ENCODE measurements at places on chromosomes 11 and 22.

DNA sequence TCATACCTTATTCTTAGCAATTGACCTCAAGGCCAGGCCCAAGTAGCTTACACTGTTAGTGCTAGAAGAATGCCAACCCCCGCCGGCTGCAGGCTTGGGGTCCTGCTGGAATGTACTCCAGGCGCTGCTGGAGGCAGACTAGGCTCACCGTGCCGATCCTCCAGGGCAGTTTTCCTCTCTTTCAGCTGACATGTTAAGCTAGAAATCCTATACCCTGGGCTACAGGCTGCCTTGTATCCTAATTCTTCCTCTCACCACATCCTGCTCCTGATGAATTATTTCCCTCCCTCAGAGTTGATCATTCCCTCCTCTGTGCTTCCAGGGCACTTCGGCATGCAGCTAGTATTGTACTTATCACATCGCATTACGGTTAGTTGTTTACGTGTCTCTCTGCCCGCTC is 3.4 kb downstream of the SPTBN2 start:
- DNase-seq = no peak
- H3K27me3 ChIP-seq = peaks cover 24% of the 10 kb centered on the region
- H3K27ac ChIP-seq = no peak overlapping the region
- no peak overlapping the region for H3K4me3 ChIP-seq
- peaks cover 10% of the 10 kb centered on the region for H3K4me1 ChIP-seq

GRCh38 chr11:62394825-62395538 is 23.9 kb upstream of the SCGB1A1 start:
- no peaks in the 10 kb centered on the region for H3K36me3 ChIP-seq
- DNase-seq = no peak
- no peak overlapping the region for H3K27ac ChIP-seq
- H3K4me3 ChIP-seq = no peak overlapping the region

GRCh38 chr11:66981976-66982578 is 7.0 kb downstream of the C11orf86 start:
- no peak overlapping the region for H3K4me3 ChIP-seq
- no peaks in the 10 kb centered on the region for H3K4me1 ChIP-seq
- no peak for DNase-seq
- H3K27ac ChIP-seq = no peak overlapping the region

- DNase-seq = no peak
- peaks cover 5% of the 10 kb centered on the region for H3K27me3 ChIP-seq
- H3K4me1 ChIP-seq = peaks cover 5% of the 10 kb centered on the region
- H3K36me3 ChIP-seq = no peaks in the 10 kb centered on the region
- H3K4me3 ChIP-seq = peak overlapping the region; percentile 78
- H3K27ac ChIP-seq = peak overlapping the region; percentile 34
Observed at GRCh38 chr11:46294365-46295309, 17.2 kb downstream of the CREB3L1 start.

DNA sequence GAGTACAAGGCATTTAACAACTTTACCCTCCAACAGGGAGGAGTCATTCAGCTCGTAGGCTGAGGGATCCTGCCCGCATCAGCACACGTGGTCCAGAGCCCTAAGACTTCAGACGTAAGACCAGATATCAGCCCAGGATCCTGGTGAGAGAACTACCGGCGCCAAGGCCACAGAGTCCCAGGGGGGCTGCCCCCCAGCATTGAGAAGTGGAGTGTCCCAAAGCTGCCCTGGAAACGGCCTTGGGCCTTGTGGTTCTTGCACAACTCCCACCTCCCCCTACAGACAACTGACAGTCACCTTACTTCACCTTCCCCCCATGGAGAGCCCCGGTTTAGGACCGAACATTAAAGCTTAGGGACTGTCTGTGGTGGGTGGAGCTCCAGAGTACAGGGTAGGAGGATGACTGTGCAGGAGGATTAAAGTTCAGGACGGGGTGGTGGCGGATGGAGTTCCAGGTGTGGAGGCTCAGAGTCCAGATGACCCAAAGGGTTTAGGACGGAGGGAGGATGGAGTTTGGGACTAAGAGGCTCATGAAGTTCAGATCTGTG is 1.0 kb downstream of the C11orf91 start:
- peak overlapping the region; percentile 54 for H3K4me3 ChIP-seq
- no peak overlapping the region for H3K27ac ChIP-seq
- no peaks in the 10 kb centered on the region for H3K27me3 ChIP-seq
- H3K36me3 ChIP-seq = no peaks in the 10 kb centered on the region

DNA sequence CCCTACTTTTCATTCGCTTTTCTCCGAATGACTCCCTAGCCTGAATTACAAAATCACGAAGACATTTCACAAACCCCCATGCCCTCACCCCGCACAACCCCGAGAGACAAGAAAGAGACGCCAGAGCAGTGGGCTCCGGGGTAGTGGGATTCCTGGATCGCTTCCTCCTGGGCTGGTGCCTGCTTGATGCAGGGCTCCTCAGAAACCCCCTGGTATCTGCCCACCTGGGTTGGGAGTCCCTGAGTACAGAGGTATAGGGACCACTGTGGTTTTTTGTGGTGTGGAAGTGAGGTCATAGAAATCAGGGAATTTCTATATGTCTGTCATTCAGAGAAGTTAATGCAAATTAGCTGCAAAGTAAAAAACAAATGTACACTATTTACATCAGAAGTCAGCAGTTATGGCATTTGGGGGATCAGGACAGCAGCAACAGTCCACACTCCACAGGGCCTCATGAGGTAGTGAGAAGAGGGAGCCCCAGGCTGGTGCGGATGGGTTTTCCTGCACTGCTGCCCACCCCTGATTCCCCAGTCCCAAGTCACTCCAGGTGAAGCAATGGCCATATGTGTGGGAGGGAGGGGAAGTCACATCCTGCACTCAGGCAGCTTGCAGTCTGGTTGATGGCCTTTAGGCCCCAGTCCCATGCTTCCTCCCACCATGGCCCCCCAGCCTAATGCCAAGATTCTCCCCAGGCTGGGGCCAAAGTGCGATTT is 39.6 kb downstream of the BUD13 start:
- H3K4me1 ChIP-seq = peaks cover 5% of the 10 kb centered on the region
- no peak overlapping the region for H3K4me3 ChIP-seq
- H3K27me3 ChIP-seq = no peaks in the 10 kb centered on the region
- no peaks in the 10 kb centered on the region for H3K36me3 ChIP-seq

GRCh38 chr11:1194977-1195681 is 27.7 kb upstream of the MUC5B start:
- H3K4me1 ChIP-seq = no peaks in the 10 kb centered on the region
- DNase-seq = no peak
- no peaks in the 10 kb centered on the region for H3K36me3 ChIP-seq
- H3K27ac ChIP-seq = no peak overlapping the region

DNA sequence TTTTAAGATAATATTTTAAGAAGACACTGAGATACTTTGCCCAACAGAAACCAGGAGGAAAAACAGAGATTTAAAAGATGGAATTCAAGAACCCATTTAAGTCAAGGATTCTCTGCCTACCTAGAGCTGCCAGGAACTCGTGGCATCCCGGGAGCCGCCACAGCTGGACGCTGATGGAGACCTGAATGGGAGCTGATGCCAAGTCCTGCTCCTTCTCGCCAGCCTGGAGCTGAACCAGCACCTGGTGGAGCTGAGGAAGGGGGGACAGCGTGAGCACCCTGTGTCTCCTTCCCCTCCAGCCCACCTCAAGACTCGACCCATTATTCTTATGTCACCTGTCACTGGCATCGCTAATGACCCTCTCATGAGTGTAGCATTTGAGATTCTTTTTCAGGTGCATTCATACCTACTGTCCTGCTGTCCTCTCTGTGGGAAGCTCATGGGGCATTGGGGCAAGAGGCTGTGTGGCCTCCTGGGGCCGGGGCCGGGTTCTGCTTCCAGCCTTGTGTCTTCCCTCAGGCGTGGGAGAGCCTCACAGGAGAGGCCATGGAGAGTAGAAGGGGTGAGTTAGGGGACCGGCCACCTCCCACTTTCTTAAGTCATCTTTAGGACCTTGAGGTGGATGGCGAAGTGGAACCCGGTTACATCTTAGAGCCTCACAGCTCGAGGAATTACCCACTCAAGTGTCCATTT is 70.8 kb upstream of the PITPNB start:
- DNase-seq = no peak
- no peak overlapping the region for H3K27ac ChIP-seq
- H3K27me3 ChIP-seq = no peaks in the 10 kb centered on the region

DNA sequence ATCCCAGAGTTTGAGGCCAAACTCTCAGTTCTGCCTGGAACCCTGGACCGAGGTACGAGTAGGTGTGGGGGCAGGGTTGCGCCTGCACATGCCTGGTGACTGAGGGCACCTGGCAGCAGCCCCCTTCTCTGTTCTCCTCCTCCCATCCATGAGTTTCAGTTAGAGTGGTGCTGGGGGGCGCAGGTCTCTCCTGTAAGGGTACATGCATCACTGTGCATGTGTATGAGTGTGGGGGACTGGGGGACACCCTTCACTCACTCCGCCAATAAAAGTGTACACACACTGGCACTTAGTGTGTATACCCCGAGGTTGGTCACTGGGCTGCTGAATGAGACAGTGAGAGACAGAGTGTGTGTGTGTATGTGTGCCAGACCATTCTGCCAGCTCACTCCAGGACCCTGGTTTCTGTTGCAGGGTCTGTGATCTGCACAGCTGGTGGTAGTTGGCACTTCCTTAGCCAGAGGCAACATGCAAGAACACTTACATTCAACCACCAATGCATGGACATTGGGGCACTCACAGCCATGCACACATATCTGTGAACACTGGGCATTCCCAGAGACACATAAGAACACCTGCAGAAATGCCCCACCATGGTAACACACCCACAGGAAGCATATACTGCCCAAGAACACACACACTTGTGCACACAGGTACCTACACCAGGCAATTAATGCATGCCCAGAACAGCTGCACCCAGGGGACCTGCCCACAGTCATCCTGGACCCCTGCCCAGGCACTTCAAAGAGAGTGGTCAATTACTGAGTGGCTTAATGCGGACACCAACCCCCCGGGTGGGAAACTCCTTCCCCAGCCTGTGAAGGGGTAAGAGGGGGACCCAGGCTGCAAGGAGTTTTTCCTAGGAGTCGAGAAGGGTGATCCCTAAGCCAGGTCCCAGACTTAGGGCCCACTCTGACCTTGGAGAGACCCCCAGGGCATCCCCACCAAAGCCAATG is 1.2 kb upstream of the NRXN2 start:
- no peaks in the 10 kb centered on the region for H3K27me3 ChIP-seq
- H3K27ac ChIP-seq = peak overlapping the region; percentile 81
- no peak for DNase-seq
- H3K4me3 ChIP-seq = no peak overlapping the region
- peaks cover 5% of the 10 kb centered on the region for H3K4me1 ChIP-seq

GRCh38 chr11:134589129-134589528 is 177.1 kb upstream of the B3GAT1 start:
- DNase-seq = no peak
- H3K27me3 ChIP-seq = no peaks in the 10 kb centered on the region
- no peaks in the 10 kb centered on the region for H3K4me1 ChIP-seq
- H3K27ac ChIP-seq = no peak overlapping the region
- H3K36me3 ChIP-seq = no peaks in the 10 kb centered on the region
- no peak overlapping the region for H3K4me3 ChIP-seq

DNA sequence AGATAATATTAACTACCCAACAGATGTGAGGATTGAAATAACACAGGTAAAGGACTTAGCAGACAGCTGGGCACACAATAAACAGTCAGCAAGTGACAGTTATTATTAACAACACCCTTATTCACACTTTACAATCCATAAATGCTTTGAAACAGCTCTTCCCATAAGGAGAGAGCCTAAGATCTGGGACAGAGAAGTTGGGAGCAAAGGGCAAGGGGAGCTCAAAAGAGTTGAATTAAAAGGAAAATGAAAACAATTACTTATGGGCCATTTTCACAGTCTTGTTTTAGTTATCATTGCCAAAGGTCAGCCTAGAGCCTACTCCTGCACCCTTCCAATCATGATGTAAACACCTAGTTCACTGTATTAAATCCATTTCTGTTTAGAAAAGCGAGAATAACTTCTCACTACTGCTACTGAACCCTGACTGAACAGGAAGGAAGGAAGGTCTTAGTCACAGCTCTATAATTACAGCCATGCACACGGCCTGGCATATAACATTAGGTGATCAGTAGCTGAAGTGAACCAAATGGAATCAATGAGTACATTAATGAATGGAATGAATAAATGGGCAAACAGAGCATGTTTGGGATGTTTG is 111.3 kb downstream of the PLEKHA7 start:
- H3K36me3 ChIP-seq = no peaks in the 10 kb centered on the region
- DNase-seq = no peak
- no peaks in the 10 kb centered on the region for H3K27me3 ChIP-seq
- no peak overlapping the region for H3K4me3 ChIP-seq
- no peaks in the 10 kb centered on the region for H3K4me1 ChIP-seq
- H3K27ac ChIP-seq = no peak overlapping the region

DNA sequence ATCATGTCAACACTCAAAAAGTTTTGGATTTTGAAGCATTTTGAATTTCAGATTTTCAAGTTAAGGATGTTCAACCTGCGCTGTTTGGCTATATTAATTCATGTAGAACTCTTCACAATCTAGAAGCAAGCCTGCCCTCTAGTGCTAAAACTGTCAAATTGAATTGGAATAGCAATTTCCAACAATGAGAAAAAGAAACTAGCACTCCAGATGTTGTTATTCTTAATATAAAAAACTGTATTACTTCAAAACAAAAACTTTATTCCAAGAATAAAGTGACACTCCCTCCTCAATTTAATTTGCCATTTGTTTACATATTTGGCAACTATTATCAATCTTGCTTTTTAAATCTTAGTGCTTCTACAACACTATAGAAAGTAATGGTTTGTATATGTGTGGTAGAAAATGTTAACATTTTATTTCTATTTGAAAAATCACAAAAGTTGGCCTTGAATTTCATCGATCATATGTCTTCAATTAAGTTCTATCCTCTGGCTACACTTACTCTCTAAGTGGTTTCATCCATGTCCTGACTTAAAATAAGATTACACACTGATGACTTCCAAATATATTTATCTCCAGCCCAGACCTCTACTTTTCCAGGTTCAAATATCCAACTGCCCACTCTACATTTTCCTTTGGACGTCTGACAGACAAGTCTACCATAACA is 36.6 kb downstream of the DCUN1D5 start:
- DNase-seq = no peak
- no peaks in the 10 kb centered on the region for H3K27me3 ChIP-seq
- no peak overlapping the region for H3K4me3 ChIP-seq

- no peak overlapping the region for H3K27ac ChIP-seq
- no peak overlapping the region for H3K4me3 ChIP-seq
- no peaks in the 10 kb centered on the region for H3K4me1 ChIP-seq
- H3K36me3 ChIP-seq = no peaks in the 10 kb centered on the region
- no peaks in the 10 kb centered on the region for H3K27me3 ChIP-seq
Observed at GRCh38 chr22:23380911-23381310, 199.2 kb downstream of the IGLL1 start.

- no peaks in the 10 kb centered on the region for H3K27me3 ChIP-seq
- peaks cover 14% of the 10 kb centered on the region for H3K4me1 ChIP-seq
- H3K4me3 ChIP-seq = no peak overlapping the region
- no peaks in the 10 kb centered on the region for H3K36me3 ChIP-seq
- no peak for DNase-seq
Observed at GRCh38 chr11:126357969-126358762, 2.7 kb downstream of the ST3GAL4 start.

- H3K27me3 ChIP-seq = no peaks in the 10 kb centered on the region
- H3K4me3 ChIP-seq = no peak overlapping the region
Observed at GRCh38 chr11:22786475-22786874, 43.1 kb downstream of the SVIP start.

GRCh38 chr11:117911694-117912093 is 17.5 kb downstream of the TMPRSS13 start:
- no peaks in the 10 kb centered on the region for H3K27me3 ChIP-seq
- H3K27ac ChIP-seq = no peak overlapping the region
- DNase-seq = no peak
- H3K36me3 ChIP-seq = no peaks in the 10 kb centered on the region
- no peaks in the 10 kb centered on the region for H3K4me1 ChIP-seq
